ENCODE measurements at places on chromosomes 2 and 18.
A peak's percentile ranks its signal among the peaks of the same experiment; 100 is the strongest.

DNA sequence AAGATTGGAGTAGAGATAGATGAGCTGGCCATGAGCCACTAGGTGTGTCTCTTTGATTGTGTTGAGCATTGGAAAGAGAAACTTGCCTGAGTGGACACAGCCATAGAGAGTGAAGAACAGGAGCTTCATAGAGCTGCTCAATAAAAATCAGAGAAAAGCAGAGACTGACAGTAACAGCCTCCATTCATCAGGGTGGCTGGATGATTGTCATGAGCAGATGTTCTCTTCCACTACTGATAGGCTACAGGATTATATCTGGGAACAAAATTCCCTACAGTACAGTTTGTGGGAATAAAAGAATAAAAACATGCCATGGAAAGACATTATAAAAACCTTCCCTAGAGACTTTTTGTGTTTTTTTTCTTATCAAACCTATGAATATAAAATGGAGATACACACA, 404.8 kb upstream of the ACVR2A start:
- no peak for DNase-seq

DNA sequence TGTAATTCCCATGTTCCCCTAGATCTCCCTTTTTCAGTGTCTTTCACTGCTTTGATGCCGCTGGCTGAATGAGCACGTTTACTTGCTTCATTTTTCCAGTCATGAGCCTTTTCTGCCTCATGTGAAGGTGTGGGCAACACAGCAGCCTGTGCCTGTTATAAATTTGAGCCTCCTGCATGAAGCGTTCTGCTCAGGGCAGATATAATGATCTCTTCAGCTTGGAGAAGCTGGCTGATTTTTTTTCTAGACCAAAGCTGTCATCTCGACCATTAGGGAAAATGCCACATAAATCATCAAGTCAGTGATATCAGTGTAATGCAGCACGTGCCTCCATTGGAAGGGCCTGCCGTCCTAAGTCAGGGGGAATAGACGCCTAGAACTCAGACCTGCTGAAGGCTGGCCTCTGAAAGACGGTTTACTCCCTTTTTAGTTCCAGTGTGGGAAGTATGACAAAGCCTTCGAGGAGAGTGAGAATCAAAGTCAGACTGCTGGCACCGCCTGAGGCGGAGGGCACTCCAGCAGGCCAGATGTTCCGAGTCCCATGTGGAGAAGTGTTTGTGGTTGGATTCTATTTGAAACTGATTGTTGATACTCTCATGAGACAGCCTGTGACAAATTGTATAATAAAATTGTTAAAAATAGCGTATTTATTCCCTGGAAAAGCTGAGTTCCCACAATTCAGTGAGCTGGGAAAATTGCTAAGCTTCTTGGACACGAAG, 196.5 kb downstream of the MYO1B start:
- DNase-seq, result no peak

GRCh38 chr2:161004379-161004778, 155.8 kb upstream of the TANK start:
- no peak for DNase-seq

GRCh38 chr2:88709181-88709631, 17.7 kb downstream of the RPIA start:
- DNase-seq, result no peak

DNA sequence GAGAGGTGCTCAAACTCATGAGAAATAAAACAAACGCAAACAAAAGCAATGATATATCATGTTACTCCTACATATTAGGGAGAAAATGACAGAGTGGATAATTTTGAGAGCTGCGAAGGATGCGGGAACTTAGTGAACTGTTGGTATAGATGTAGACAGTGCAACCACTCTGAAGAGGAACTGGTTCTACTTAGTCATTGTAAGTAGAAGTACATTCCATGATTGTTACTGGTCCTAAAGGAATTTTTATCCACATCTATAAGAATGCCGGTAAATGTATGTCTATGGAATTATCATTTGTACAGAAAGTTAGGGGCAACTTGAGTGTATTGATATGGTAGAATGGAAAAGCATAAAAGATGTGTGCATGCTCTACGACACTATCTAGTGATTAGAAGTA, 1238.4 kb downstream of the LRP1B start:
- no peak for DNase-seq

DNA sequence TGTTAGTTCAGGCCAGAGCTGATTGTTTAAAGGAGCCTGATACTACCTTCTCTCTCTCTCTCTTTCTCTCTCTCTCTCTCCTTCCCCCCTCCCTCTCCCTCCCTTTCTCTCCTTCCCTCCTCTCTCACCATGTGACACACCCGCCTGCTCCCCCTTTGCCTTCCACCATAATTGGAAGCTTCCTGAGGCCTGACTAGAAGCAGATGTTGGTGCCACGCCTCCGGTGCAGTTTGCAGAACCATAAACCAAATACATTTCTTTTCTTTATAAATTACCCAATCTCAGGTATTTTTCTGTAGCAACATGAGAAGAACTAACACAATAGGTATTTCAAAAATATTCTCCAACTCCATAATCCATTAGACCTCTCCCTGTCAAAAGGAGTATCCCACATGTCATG, 62.4 kb downstream of the ANKRD62 start:
- no peak for DNase-seq

- no peak for DNase-seq
These were observed 25.7 kb downstream of the CTDP1 start for GRCh38 chr18:79705272-79705671.

DNA sequence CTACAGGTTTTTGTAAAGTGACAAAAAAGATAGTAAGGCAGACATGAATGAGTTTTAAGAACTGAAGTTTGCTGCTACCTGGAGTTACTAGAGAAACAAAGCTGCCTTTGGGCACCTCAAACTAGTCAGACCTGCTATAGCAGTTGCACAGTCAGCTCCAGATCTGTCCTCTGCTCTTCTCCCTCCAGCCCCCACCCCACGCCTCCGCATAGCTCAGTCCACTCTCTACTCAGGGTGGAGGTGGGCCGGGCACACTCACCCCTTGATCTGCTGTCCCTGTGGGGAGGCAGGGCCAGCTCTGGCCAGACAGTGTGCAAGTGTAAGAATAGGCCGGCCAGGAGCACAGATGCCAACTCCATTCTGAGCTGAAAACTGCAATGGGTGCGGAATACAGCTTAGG, 4.1 kb downstream of the SERTAD2 start:
- no peak for DNase-seq

GRCh38 chr2:235378246-235378645, 115.6 kb upstream of the AGAP1 start:
- no peak for DNase-seq

DNA sequence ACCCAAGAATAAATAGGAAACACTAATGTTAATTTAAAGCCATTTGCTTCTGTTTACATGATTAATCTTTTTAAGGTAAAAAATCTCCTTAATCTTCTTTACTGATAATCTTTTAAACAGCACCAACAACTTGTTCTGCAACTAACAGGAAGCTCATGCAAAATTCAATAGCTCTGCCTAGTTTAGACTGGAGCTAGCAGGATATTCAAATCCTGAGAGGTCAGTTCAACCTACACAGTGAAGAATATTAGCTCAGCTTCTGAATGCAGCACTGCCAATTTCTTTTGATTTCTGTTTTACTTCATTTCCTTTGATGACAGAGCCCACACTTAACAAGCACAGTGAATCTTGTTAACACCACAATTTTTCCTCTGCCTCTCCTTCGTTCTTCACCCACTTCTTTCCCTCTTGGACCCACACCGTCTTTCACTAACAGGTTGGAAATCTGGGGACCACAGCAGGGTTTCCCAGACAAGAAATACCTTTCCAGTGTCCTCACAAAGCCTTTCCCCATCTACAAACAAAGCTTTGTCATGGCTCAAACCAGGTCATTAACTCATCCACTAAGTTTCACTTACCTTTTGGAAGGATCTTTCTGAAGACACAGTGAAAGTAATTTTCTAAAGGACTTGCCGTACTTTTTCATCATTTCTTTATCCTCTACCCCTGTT, 109.8 kb downstream of the STK39 start:
- no peak for DNase-seq

- DNase-seq, result peak; percentile 62
These were observed 2113.3 kb upstream of the PIK3C3 start for GRCh38 chr18:39841482-39842365.

DNA sequence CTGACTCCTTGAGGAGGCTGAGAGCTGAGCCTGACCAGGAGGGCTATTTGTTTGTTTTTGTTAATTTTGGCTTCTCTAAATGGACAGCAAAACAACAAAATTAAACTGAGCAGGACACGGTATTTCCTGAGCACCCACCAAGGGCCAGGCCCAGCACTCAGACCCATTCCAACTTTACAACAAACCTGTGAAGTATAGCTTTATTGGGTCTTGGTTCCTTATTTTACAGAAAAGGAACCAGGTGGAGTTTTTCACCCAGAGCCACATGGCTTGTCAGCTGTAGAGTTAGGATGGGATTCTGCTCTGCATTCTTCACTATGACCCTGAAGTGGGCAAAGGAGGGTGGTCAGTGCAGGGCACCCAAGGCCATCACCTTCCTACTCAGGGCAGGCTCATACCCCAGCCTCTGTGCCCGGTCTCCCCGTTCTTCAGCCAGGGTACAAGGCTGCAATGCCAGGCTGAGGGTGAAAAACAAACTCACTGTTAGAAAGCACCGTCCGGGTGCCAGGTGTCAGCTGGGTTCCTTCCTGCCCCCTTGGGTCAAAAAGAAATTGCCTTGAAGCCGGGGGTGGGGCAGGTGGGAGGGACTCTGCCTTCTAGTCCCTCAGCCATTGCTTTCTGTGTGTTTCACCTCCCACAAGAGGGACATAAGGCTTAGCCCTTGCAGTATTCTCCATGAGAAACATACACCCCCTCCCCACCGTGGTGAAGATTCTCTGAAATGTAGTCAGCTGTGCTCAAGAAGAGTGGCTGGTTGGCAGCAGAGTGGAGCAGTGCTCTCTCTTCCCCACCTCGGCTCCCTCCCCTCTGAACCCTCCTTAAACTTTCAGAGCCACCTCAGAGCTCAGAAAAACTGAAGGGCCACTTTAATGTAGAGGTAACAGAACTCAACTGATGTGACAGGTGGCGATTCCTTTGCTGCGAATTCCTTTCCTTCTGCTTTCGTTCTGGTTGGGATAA, 2.2 kb downstream of the PSD4 start:
- no peak for DNase-seq

- DNase-seq, result no peak
These were observed 46.6 kb downstream of the SCN1A start for GRCh38 chr2:166081131-166081632.

GRCh38 chr2:162370931-162371330, 27.0 kb downstream of the GCA start:
- DNase-seq, result no peak

GRCh38 chr2:173196638-173197037, 121.0 kb downstream of the MAP3K20 start:
- DNase-seq, result no peak

DNA sequence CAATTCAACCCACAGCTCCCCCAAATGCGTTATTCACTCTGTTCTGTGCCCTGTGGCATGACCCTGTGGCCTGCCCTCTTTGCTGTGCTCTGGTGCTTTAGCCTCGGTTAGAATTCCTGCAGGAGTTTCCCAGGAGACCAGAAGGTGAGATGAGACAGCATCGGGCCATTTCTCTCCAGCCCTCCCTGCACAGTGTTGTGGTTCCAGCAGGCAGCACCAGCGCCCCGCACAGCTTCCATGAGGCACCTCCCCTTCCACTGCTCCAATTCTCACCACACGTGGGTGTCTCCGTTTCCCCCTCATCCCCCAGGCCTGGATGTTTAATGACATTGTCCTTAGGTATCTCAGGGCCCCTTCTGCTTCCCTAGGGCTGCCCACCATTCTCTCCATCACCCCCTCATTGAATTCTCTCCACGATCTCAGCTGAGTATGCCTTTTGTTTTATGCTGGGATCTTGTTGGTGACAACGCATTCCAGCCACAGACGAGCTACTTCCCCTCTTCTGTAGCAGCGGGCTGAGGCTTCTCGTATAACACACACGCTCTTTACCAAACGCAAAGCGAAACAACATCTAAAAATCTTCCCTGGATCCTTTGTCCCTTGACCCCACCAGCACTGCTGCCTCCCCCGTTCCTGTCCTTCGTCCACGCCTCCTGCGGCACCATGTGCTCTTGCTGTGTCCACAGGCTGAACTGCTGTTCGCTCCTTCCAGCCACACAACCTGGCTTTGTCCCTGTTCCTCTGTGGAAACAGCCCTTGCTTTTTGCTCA, 35.1 kb downstream of the ACKR3 start:
- DNase-seq, result no peak

DNA sequence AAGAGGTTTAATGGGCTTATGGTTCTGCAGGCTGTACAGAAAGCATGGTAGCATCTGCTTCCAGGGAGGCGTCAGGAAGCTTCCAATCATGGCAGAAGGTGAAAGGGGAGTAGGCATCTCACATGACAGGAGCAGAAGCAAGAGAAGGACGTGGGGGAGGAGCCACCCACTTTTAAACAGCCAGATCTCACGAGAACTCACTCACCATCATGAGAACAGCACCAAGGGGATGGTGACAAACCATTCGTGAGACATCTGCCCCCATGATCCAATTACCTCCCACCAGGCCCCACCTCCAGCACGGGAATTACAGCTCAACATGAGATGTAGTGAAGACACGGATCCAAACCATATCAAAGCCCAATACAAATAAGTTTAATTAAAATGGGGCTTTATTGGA, 113.8 kb downstream of the ATL2 start:
- no peak for DNase-seq

DNA sequence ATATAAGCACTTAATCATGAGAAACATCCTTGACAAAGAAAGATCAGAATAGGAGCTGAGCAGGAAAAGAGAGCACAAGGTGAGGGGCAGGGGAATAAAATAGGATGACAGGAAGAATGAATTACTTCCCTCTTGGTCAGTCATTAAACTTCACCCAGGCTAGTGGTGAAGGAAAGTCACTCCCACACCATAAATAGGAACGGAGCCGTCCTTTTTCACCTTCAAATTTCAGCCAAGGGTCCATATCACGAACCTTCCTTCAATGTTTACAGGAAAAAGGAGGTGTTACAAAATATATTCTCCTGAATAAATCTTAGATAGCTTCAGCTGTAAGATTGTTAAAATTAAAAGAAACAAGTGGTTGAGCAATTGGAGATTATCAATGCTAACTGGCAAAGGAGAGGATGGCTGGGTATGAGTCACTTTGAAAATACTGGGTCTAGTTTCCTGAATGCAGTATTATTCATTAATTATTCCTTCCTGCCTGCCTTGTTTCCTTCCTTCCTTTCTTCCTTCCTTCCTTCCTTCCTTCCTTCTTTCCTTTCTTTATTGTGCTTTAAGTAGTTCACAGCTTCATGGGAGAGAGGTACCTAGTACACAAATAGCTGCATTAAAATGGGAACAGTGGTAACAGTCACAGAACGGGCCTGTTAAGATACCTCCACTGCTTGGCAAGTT, 292.3 kb upstream of the ID2 start:
- no peak for DNase-seq
